ENCODE measurements at places on chromosomes 1 and 21. TPM values are rescaled to one million over a fixed set of nuclear protein-coding genes. Genes with fewer than 3 reads are reported as not detected.

The TACSTD2 gene
- total RNA-seq = not detected

The VWA5B1 gene
- total RNA-seq = 0.10 TPM

The IRF6 gene
- 0.47 TPM for total RNA-seq

The SLC25A34 gene
- 4.1 TPM for total RNA-seq

GRCh38 chr1:220666349-220666748 is 23.8 kb upstream of the C1orf115 start:
- H3K4me3 ChIP-seq = no peak overlapping the region
- peak overlapping the region; percentile 44 for H3K27ac ChIP-seq
- peaks cover 16% of the 10 kb centered on the region for H3K4me1 ChIP-seq
- peaks cover 5% of the 10 kb centered on the region for H3K27me3 ChIP-seq

- no peak for DNase-seq
- H3K27me3 ChIP-seq = peaks cover 2% of the 10 kb centered on the region
- no peak overlapping the region for H3K27ac ChIP-seq
- H3K36me3 ChIP-seq = peaks cover 5% of the 10 kb centered on the region
- no peak overlapping the region for H3K4me3 ChIP-seq
- no peaks in the 10 kb centered on the region for H3K4me1 ChIP-seq
These were observed 10.0 kb downstream of the ARMH1 start for GRCh38 chr1:44684525-44684924.

DNA sequence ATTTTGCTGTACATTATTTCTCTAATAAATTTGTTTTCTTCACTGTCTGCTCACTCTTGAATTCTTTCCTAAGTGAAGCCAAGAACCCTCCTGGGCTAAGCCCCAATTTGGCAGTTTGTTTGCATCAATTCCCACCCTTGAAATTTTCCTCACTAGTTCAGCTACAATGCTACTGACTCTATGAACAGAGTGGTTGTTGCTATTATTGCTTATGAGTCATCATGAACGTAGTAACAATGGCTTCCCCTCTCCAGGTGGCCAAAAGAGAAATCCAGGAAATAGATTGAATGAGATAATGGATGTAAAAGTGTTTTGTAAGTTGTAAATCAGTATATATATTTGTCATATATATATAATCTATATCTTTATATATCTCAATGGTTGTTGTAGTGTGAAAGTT is 193.0 kb downstream of the URB2 start:
- no peaks in the 10 kb centered on the region for H3K4me1 ChIP-seq
- H3K27me3 ChIP-seq = peaks cover 2% of the 10 kb centered on the region
- no peak overlapping the region for H3K4me3 ChIP-seq
- no peaks in the 10 kb centered on the region for H3K36me3 ChIP-seq
- no peak overlapping the region for H3K27ac ChIP-seq

DNA sequence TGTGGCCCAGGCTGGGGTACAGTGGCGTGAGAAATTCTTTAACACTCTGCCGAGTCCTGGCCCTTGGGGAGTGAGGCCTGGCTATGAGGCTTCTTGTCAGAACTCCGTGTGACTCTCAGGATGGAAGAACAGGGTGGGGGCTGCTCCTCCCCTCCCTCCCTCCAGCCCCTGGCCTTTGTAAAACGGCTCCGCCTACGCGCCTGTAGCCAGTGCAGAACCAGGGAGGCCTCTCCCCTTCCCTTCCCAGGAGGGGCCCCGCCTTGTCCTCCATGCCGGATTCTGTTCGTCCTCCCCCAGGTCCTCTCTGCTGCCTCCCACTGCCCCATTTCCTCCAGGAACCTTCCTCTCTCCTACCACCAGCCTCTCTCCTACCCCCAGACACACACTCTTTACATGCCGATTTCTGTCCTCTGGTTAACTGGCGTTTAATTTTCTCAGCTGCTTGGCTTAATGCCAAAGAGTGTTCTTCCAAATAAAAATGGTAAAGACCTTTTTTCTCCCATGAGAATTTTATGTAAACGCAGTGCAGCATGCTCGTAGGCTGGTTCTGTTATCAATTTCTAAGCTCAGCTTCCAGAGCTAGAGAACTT is 21.0 kb downstream of the PDE9A start:
- peaks cover 51% of the 10 kb centered on the region for H3K4me1 ChIP-seq
- H3K4me3 ChIP-seq = peak overlapping the region; percentile 66
- H3K27ac ChIP-seq = peak overlapping the region; percentile 63

- no peak overlapping the region for H3K27ac ChIP-seq
- DNase-seq = no peak
- H3K4me3 ChIP-seq = no peak overlapping the region
- H3K27me3 ChIP-seq = no peaks in the 10 kb centered on the region
These were observed 136.2 kb upstream of the DMRTA2 start for GRCh38 chr1:50559421-50559820.

DNA sequence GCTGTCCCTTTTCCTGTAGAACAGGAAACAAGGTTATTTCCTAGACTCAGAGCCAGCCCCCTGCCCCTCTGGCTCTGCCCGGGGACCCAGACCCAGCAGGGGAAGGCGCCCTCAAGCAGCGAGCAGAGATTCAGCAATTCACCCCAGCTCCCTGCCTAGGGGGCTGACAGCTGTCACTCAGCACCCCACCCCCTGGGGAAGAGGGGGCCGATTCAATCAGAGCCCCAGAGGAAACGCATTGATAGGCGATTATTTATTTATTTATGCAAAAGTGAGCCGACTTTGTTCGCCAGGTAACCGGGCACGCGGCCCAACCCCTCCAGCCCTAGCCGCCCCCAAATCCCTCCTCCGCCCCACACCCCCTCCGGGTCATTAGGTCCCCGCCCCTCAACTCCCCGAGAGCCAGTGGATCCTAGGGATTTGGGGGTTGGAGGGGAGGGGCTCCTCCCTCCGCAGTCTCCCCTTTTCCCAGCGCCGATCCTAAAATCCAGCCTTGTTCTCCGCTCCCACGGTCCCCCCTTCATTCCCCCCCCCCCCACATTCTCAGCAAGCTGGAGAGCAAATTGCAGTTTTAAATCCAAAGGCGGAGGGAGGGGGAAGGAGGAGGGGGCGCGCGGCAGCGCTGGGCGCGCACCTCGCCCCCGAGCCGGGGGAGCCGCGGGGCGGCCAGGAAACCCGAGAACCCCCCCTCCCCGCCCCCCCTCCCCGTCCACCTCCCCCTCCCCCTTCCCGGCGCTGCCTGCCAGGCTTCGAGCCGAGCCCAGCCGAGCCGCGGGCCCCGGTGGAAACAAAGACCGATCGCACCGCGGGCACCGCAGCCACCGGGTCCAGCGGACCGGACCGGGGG is 1.3 kb downstream of the AHDC1 start:
- H3K27me3 ChIP-seq = peaks cover 19% of the 10 kb centered on the region
- H3K4me3 ChIP-seq = peak overlapping the region; percentile 91
- DNase-seq = peak; percentile 57
- peak overlapping the region; percentile 90 for H3K27ac ChIP-seq
- peaks cover 51% of the 10 kb centered on the region for H3K4me1 ChIP-seq
- H3K36me3 ChIP-seq = no peaks in the 10 kb centered on the region

- peaks cover 10% of the 10 kb centered on the region for H3K4me1 ChIP-seq
- peaks cover 5% of the 10 kb centered on the region for H3K36me3 ChIP-seq
- DNase-seq = peak; percentile 56
- peak overlapping the region; percentile 18 for H3K27ac ChIP-seq
- peaks cover 4% of the 10 kb centered on the region for H3K27me3 ChIP-seq
These were observed 38.5 kb upstream of the FAM131C start for GRCh38 chr1:16111771-16112595.

DNA sequence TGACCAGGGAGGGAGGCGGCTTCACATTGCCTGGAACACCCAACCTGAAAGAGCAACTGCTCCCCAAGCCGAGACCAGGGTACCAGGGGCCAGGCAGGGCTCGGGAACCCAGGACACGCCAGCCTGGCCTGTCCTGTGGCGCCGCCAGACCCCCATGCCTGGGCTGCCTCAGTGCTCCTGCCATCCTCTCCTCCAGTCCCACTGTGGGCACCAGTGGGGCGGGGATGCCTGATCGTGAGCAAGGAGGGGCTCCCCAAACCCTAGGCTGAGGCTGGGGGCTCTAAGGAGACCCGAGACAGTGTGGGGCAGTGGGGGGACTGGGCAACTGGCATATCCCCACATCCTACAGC is 45.1 kb downstream of the WNT9A start:
- H3K4me1 ChIP-seq = peaks cover 7% of the 10 kb centered on the region
- no peak for DNase-seq
- H3K27me3 ChIP-seq = peaks cover 6% of the 10 kb centered on the region
- no peak overlapping the region for H3K27ac ChIP-seq
- H3K4me3 ChIP-seq = no peak overlapping the region
- H3K36me3 ChIP-seq = no peaks in the 10 kb centered on the region

DNA sequence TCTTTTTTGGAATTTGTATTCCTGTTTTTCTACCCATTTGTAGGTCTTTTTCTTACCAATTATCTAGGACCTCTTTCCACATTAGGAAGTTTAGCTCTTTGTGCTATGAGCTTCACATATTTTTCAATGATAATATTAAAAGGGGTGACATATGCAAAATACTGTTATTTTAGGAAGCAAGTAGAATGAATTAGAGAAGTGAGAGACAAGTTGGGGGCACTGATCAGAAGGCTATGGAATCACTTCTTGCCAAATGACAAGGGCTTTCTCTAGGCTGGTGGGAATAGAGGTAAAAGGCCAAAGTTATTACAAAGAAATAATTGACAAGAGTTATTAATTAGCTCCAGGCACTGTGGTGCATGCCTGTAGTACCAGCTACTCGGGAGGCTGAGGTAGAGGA is 4.3 kb upstream of the BCAR3 start:
- no peak overlapping the region for H3K4me3 ChIP-seq
- H3K36me3 ChIP-seq = no peaks in the 10 kb centered on the region
- H3K27ac ChIP-seq = no peak overlapping the region
- DNase-seq = no peak
- H3K4me1 ChIP-seq = peaks cover 8% of the 10 kb centered on the region
- H3K27me3 ChIP-seq = peaks cover 7% of the 10 kb centered on the region

- H3K36me3 ChIP-seq = no peaks in the 10 kb centered on the region
- no peak for DNase-seq
- no peaks in the 10 kb centered on the region for H3K4me1 ChIP-seq
- no peak overlapping the region for H3K4me3 ChIP-seq
These were observed 20.6 kb downstream of the NIBAN1 start for GRCh38 chr1:184953600-184954219.

DNA sequence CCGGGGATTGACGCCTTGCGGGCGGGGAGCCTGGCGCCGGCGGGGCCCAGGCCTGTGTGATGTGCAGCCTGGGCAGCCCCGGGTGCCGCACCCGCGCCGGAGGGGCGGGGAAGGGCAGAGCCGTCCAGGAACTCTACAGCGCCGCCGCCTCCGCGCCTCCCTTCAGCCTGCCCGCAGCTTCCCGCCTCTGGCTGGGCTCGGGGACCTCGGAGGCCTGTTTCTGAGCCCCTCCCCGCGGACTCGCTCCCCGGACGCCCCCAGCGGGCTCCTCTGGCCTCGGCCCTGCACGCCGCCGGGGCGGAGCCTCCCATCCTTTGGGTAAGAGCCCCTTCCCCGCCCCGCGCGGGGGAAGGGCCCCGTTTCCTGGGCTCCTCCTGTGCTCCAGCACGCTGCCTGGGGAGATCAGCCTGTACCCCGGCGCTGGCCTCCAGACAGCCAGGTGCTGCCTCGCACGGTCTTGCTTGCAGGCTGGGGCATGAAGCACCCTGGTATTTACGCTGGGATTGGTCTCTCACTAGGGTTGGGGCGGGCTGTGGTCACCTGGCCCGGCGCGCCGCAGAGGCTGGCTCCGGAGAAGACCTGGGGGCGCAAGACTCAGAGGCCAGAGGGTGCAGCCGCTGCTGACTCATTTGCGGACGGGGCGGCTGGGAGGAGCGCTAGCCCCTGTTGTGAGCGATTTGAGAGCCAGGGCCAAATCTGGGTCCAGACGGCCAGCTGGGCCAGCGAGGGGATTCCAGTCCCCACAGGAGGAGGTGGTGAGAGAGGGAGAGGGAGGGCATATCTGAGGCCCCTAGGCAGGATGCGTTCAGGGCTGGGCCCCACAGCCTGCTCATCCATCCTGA is 5.7 kb upstream of the ACOT11 start:
- H3K4me3 ChIP-seq = peak overlapping the region; percentile 38
- no peaks in the 10 kb centered on the region for H3K36me3 ChIP-seq
- H3K27ac ChIP-seq = no peak overlapping the region
- H3K4me1 ChIP-seq = peaks cover 10% of the 10 kb centered on the region

GRCh38 chr1:54980046-54980527 is 341 bp upstream of the TMEM61 start:
- peaks cover 12% of the 10 kb centered on the region for H3K27me3 ChIP-seq
- H3K4me1 ChIP-seq = peaks cover 11% of the 10 kb centered on the region
- no peak for DNase-seq

- peaks cover 12% of the 10 kb centered on the region for H3K4me1 ChIP-seq
- no peak overlapping the region for H3K4me3 ChIP-seq
- H3K27me3 ChIP-seq = peaks cover 10% of the 10 kb centered on the region
- no peaks in the 10 kb centered on the region for H3K36me3 ChIP-seq
- DNase-seq = no peak
These were observed 55.3 kb upstream of the GPR37L1 start for GRCh38 chr1:202067188-202067974.

DNA sequence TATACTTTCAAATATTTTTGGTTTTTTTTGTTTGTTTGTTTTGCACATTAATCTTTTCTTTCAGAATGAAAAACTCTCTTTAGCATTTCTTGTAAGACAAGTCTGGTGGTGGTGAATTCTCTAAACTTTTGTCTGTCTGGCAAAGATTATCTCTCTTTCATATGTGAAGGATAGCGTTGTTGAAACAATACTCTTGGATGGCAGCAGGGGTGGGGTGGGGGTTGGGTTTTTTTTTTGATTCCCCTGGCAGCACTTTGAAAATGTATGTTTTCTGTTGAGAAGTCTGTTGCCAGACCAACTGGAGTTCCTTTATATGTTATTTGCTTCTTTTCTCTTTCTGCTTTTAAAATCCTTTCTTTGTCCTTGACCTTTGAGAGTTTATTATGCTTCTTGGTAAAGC is 160.2 kb downstream of the VAV3 start:
- DNase-seq = no peak
- no peaks in the 10 kb centered on the region for H3K27me3 ChIP-seq
- H3K27ac ChIP-seq = no peak overlapping the region
- no peaks in the 10 kb centered on the region for H3K36me3 ChIP-seq
- H3K4me1 ChIP-seq = peaks cover 8% of the 10 kb centered on the region
- no peak overlapping the region for H3K4me3 ChIP-seq

DNA sequence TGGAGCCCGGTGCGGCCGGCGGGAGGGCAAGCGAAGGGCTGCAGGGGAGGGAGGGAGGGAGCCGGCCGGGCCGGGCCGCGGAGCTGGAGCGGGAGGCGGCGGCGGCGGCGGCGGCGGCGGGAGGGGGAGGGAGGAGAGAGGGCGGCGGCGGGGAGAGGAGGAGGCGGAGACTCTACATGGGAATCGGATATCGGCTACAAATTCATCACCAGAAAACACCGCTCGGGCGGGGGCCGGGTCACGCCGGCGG is at the start of gene AKT3:
Gene AKT3 (minus strand): TSS at position 42 of the 250 bp plus-strand sequence. CDS start 7,073 bp downstream, outside the sequence.
- no peaks in the 10 kb centered on the region for H3K36me3 ChIP-seq
- peaks cover 12% of the 10 kb centered on the region for H3K27me3 ChIP-seq

GRCh38 chr21:37071561-37072273 is 1.2 kb downstream of the PIGP start:
- H3K27me3 ChIP-seq = peaks cover 7% of the 10 kb centered on the region
- peaks cover 14% of the 10 kb centered on the region for H3K4me1 ChIP-seq
- H3K4me3 ChIP-seq = peak overlapping the region; percentile 90
- peak overlapping the region; percentile 98 for H3K27ac ChIP-seq
- H3K36me3 ChIP-seq = peaks cover 8% of the 10 kb centered on the region
- no peak for DNase-seq

GRCh38 chr1:147665521-147665920 is 4.8 kb downstream of the ACP6 start:
- H3K27me3 ChIP-seq = no peaks in the 10 kb centered on the region
- H3K27ac ChIP-seq = no peak overlapping the region
- no peaks in the 10 kb centered on the region for H3K4me1 ChIP-seq
- DNase-seq = no peak
- H3K36me3 ChIP-seq = peaks cover 9% of the 10 kb centered on the region
- no peak overlapping the region for H3K4me3 ChIP-seq
